Stimulated activated CD8-positive, alpha-beta memory T cell treated with anti-CD3 and anti-CD28 coated beads, Interleukin-4, amount 100 ng/mL, for 1 hour (primary cell): ENCODE measurements at places on chromosomes 2 and 18.

GRCh38 chr2:99140860-99141109 lies 722 bp upstream of the C2orf15 start:
- no peak for DNase-seq

DNA sequence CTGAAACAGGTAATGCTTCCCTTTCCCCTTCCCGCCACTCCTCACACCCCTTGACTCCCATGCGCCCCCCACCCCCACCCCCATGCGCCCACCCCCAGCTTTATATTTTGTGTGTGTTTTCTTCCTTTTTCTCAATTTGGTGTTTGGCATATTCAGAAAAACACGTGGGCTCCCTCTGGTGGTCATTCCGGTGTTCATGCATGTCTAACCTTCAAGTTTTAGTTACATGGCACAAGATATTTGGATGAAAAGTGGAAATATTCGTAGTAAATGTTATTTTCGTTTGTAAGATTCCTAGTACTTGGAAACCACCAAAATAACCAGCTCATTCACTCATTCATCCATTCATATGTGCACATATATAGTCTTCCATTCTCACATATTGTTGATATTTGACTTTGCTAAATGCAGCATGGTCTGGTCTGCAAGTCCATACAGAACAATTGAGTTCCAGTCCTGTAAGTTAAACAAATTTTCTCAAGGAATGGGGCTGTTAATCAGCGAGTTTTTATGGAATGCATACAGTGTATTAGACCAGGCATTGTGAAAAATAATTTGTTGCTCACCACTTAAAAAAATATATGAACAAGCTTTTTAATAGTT lies 143.6 kb upstream of the MAP3K20 start:
- DNase-seq: peak; percentile 28

DNA sequence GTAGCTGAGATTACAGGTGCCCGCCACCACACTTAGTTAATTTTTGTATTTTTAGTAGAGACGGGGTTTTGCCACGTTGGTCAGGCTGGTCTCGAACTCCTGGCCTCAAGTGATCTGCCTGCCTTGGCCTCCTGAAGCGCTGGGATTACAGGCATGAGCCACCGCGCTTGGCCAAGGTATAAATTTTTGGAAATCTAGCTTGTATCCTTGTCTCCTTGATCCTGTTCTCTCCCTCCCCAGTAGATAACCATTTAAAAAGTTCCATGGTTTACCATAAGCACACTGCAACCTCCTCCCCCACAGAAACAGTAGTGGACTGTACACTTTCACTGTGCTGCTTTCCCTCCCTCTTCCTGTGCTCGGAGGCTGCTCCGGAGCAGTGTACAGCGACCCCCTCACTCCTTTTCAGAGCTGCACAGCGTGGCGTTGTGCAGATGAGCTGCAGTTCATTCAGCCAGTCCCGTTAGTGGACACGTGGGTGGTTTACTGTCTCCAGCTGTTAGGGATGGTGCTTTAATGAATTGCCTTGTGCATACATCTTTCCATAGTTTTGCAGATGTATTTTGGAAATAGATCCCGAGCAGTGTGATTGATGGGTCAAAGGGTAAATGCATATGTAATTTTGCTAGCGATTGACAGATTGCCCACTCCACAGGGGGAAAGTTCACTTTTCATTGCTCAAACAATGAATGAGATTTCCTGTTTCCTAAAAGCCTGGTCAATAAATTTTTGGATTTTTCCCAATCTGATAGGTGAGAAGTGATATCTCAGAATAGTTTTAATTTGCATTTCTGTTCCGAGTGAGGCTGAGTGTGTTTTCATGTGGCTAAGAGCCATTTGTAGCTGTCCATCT lies 14.8 kb downstream of the ASB1 start:
- no peak for DNase-seq

- no peak for DNase-seq
Measured at GRCh38 chr2:130823886-130824491, 12.7 kb upstream of the ARHGEF4 start.

DNA sequence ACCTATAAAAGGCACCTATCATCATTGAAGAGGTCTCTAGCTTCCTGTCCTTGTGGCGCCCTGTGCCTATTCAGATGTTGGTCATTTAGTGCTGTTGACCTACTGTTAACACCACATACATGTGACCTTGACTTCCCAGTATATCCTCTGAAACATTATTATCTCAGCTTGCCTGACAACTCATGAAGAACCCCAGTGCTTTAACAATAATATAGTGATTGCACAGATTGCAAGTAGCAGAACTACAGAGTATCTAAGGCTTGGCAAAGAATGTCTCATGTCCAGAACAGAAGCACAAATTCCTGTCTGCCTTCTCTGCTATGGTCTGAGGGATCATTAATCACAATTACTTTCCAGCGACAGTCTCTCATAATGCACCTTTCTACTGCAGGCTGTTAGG lies 165.3 kb downstream of the LCLAT1 start:
- DNase-seq: no peak

GRCh38 chr2:10764096-10764785 lies 42.8 kb downstream of the ATP6V1C2 start:
- no peak for DNase-seq

DNA sequence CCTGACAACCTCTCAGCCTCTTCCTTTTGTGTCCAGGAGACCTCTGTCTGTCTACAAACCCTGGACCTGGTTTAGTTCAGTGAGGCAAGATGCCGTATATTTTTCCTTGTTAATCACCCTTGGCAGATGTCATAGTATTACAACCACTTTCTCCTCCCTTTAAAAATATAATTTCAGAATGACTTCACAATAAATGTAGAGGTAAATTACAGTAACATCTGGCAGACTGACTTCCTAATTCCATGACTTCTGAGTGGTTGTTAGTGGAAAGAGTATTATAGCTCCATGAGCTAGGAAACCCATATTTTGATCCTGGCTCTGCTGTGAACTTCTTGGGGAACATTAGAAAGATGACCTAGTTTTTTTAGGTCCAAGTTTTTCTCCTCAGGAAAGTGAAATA lies 39.5 kb downstream of the SPATS2L start:
- DNase-seq: no peak

DNA sequence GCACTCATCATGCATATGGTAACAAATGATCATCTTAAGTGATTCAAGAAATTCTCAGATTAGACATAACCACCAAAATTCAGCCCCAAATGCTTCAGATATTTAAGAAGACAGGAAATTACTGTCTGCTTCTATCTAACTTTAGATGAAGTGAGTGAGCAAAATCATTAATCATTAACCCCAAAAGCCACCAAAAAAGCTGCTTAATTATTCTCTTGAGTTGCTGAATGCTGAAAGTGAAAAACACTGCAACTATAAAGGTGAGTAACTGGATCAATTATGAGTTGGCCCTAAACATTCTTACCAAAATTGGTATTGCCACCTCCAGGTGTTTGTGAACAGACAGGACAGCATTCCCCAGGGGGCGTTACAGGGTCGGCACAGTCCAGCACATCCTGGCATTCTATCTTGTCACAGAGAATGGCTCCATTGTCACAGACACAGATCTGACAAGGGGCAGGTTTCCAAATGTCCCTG lies 69.6 kb downstream of the COL5A2 start:
- no peak for DNase-seq

- no peak for DNase-seq
Measured at GRCh38 chr18:8780227-8780626, 74.9 kb downstream of the MTCL1 start.
